Stimulated activated CD4-positive, alpha-beta T cell treated with anti-CD3 and anti-CD28 coated beads, Interleukin-12 subunit alpha, Interleukin-12 subunit beta, amount 100 ng/mL, for 24 hours (primary cell): ENCODE measurements at places on chromosomes 5 and 9.

GRCh38 chr5:143479394-143479793, 75.9 kb upstream of the NR3C1 start:
- no peak for DNase-seq

- DNase-seq = no peak
Measured at GRCh38 chr5:107455111-107455544, 215.6 kb downstream of the EFNA5 start.

DNA sequence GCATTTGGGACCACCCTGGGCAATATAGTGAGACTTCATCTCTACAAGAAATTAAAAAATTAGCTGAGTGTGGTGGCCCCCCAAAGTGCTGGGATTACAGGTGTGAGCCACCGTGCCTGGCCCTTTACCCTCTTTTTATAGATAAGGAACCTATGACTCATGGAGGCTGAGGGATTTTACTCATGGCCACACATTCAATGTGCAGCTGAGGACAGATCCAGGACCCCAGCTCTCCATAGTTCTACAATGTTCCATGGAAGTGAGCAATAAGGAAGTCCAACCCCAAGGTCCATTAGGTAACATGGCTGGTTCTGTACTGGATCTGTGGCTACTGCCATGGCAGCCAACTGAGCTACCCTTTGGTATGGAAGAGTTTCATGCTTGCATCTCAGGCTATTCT, 25.3 kb upstream of the PDZD2 start:
- DNase-seq = no peak

DNA sequence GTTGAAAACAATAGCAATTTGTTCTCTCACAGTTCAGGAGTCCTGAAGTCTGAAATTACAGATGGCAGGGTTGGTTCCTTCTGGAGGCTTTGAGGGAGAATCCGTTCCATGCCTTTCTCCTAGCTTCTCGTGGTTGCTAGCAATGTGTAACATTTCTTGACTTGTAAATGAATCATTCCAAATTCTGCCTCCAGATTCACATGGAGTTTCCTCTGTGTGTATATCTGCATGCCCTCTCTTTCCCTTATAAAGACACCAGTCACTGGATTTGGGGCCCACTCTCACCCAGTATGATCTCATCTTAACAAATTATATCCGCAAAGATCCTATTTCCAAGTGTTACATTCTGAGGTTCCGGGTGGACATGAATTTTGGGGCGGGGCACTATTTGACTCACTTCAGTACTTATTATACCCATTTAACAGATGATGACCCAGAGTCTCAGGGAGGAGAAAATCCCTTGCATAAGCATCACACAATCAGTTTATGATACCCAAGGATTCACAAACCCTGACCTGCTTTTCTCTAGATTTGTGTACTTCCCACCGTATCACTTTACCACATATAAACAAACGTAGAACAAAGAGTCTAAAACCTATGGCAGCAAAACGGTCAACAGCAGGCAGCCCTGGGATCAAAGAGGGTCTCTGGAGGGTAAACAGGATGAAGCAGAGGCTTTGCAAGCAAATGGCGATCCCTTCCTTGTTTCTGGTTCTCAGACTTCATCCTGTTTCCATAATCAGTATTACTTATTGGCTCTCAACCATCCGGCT, 93.7 kb downstream of the C9orf152 start:
- DNase-seq = no peak

DNA sequence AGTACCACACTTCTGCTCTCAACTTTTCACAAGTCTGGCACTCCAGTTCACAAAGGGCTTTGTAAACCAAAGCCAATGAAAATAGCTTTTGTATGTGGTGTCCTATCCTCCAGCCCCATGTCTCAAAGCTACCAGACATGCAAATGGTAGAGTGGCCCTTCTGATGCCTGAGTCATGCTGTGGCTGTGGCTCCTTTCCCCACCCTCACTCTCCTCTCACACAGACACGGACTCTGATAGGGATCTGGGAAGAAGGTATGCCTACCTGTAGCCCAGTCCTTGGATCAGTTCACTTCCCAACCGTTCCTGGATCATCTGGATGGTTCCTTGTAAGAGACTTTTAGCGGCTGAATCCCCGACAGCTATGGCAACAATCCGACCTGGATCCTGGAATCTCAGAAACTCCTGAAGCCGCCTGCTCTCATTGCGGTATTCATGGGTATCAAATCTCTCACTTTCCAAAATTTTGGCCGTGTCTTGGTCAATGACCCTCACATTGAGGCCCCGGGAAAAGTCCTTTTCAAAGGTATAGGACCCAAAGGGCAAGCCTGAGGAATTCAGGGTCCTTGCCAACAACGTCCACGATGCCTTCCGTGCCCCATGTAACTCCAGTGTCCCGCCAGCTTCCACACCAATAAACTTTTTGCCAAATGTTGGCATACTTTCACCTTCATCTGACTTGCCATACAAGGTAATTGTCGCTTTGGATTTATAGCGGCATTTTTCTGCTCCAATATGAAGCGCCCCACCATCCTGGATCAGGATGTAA, 23.4 kb downstream of the CEMIP2 start:
- no peak for DNase-seq

GRCh38 chr5:100273846-100274580, 261.2 kb upstream of the FAM174A start:
- no peak for DNase-seq
